ENCODE measurements at places on chromosomes 2 and 18.

- DNase-seq: no peak
Observed at GRCh38 chr2:26568076-26568890, 72.9 kb downstream of the CIB4 start.

DNA sequence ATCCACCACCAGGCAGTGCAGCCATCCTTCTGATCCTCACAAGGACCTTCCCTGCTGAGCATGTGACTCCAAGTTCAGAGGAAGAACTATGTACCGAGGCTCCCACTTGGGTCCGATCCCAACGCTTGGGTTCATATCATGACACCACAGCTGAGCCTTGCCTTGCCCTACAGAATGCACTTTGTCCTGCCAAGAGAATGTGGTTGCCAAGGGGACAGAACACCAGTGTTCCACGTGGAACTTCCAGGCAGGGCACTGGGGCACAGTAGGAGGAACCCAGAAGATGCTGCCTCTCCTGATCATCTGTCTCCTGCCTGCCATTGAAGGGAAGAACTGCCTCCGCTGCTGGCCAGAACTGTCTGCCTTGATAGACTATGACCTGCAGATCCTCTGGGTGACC, at the start of gene TEX51:
Gene TEX51 (plus strand): TSS at position 255 of the 400 bp plus-strand sequence. CDS start 29 bp downstream, at position 284.
- no peak for DNase-seq

DNA sequence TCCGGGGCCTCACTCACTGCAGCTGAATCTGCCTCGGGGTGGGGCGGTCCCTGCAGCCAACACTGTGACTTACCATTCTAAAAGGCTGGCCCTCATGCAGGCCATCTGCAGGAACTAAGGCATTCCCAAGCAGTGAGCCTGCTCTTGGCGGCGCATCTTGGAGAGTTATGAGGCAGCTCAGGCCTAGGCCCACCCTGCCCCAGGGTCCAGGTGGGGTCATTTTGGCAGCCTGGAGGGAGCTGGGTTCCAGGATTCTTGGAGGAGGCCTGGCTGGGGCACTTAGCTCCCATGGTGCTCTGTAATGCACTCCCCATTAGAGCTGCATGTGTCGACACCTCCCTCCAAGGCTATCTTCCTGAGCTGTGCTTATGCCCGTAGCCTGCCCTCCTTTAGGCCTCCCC, 14.8 kb upstream of the BIN1 start:
- no peak for DNase-seq

DNA sequence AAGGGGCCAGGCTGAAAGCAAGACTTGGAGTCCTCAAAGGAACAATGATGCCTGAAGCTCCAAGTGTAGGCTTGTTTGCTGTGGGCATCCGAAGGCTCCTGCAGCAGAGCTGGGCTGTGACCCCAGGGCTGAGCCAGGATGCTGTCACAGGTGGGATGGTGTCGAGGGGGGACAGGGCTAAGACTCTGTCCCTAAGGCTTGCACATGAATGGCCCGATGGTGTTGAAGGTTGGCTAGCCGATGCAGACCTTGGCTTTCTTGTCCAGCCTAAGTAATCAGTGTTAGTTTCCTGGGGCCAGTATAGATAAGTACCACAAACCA, 251.0 kb downstream of the NDUFA10 start:
- DNase-seq: no peak

DNA sequence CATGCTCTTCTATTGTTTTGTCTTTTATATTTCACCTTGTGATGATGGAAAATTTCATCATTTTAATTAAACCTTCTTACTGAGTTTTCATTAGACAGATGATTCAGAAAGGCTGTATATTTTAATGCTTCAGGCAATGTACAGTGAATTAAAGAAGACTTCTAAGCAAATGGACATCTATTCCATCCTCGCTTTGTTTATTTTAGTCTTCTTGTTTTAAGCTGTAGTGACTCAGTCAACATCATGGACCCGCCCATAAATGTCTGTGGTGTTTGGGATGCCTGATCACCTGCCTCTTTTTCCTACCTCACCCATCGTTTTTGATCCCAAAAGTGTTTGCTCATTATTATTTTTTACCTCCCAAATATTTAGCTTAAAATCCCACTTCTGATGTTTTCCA, 43.1 kb downstream of the KYNU start:
- no peak for DNase-seq

- DNase-seq: no peak
Observed at GRCh38 chr2:239929504-239929903, 95.6 kb downstream of the NDUFA10 start.

Measured in activated naive CD4-positive, alpha-beta T cell (primary cell).